ENCODE measurements at places on chromosomes 11 and 22.
A peak's percentile ranks its signal among the peaks of the same experiment; 100 is the strongest.

DNA sequence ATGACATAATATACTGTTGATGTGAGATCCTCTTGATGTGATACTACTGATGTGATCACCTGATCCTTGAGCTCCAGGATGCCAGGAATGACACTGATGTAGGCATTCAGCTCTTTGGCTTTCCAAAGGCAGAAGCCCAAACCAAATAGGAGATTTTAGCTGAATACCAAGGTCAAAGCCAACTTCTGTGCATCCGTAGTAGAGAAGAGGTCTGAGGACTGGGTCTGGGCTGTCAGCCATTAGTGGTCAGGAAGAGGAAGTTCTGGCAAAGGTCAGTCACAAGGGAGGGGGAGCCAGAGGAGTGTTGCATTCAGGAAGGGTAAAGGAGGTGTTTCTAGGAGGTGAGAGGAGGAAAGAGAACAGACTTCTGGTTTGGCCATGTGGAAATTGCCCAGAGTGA is 53.4 kb upstream of the PARVG start:
- DNase-seq = no peak

- DNase-seq = no peak
Measured at GRCh38 chr11:45275828-45276227, 10.3 kb downstream of the SYT13 start.

- DNase-seq = no peak
Measured at GRCh38 chr22:48068323-48068885, 1306.0 kb downstream of the TBC1D22A start.

DNA sequence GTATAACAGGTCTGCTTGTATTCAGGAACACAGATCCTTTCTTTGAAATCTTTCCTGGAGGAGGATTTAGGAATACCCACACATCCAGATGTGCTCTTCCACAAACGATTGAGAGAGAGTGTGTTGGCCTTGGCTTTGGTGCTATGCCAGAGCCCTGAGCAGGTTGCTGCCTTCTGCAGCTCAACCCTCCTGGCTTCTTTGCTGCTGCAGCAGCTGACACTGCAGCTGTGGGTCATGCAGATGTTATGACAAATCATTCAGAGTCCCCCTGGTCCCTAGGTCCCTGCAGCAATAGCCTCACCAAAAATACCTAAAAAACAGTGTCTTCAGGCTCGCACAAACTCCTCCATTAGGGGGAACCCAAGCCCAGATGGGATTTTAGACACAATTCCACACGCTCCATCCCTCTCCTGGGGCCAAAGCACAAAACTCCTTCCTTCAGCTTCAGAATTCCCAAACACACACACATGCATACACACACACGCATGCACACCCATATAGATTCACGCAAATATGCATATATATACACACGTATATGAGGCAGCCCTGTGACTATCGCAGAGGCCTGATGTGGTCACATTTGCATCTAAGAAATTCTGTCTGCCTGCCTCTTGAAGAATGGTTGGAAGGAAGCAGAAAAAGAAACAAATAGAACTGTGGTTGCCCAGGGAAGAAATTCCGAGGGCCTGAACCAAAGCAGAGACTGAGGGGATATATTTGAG is 35.4 kb downstream of the SLN start:
- DNase-seq = no peak

GRCh38 chr11:57417056-57417455 is 9.9 kb downstream of the SLC43A3 start:
- no peak for DNase-seq

GRCh38 chr11:118908901-118909618 is 16.7 kb downstream of the BCL9L start:
- DNase-seq = no peak

DNA sequence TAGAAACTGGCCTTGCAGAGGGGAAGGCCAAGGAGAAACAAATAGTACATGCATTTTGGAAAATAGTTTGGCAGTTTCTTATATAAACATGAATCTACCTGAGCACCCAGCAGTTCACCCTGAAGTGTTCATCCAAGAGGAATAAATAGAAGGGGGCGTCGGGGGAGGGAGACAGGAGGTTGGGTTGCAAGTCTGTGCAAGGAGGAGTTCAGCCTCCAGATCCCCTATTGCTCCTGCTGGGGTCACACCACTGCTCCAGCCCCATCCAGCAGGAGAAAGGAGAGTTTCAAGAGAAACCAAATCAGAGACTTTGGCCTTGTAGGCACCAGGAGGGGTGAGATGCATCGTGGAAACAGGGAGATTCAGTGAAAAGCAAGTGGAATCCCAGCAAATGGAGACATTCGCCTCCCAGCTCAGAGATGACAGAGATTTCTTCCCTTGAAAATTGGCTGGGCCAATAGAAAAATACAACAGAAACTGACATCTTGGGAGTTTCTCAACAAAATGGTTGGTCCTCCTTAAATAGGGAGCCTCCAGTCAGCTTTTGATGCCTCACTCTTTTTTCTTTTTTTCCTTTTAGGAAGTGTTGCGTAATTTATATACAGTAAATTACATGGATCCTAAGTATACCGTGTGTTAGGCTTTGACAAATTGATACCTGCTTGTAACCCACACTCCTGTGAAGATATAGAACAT is 34.1 kb downstream of the OTOG start:
- no peak for DNase-seq

DNA sequence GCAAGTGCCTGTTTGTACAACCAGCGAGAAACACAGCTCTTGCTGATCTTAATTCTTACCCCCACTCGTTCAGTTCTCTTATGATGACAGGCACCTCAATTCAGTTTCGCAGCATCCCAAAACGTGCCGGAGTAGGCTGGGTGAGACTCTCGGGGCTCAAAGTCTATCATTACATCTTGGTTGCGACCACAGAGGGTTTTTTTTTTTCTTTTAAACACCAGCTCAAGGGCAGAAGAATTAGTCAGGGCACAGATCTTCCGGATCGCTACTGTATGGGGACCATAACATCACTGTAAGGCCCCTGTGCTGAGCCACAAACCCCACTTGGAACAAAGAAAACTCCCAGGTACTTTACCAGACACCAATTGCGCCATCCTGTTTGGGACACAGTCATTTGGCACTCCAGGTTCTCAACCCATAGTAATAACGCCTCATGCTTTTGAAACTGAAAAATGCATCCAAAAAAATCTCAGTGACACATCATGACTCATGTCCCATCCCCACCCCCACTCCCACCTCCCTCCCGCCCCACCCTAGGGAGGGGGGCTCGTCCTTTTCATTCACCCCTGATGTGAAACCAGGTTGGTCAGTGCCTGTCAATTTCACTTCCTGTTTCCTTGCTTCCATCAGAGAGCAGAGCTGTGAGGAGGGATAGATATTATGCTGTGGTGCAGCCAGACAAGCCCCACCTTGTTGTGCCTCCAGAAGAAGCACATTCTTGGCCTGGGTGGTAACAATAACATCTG is 41.0 kb upstream of the CD5 start:
- peak; percentile 80 for DNase-seq

GRCh38 chr11:102317768-102318103 is 452 bp downstream of the BIRC3 start:
- no peak for DNase-seq

- no peak for DNase-seq
Measured at GRCh38 chr22:38935023-38935422, 22.4 kb upstream of the APOBEC3A start.

- DNase-seq = no peak
Measured at GRCh38 chr11:77199137-77199745, 71.2 kb downstream of the MYO7A start.

- peak; percentile 10 for DNase-seq
Measured at GRCh38 chr22:40668611-40669411, 10.5 kb upstream of the MCHR1 start.

- no peak for DNase-seq
Measured at GRCh38 chr11:127454856-127455255, 454.3 kb upstream of the KIRREL3 start.

DNA sequence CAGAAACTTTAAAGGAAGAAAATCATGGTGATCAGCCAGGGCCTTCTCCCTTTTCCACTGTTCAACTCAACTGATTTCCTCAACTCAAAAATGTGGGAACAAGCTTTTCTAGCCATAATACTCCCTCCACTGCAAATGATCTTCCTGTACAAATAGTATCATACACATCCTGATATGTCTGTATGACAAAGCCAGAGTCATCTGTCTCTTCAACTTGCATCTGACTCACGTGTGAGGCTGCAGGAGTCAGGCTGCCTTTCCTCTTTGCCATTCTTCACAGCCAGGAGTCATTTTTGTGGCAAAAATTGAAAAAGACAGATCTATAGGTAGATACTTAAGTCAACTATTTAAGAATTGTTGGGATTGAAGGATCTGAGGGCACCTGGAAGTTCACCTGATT is 13.3 kb downstream of the PATZ1 start:
- no peak for DNase-seq

GRCh38 chr22:46849951-46850350 is 87.5 kb downstream of the TBC1D22A start:
- DNase-seq = no peak

GRCh38 chr11:19792510-19792909 is 79.9 kb downstream of the NAV2 start:
- no peak for DNase-seq

GRCh38 chr22:36385491-36386350 is 2.0 kb downstream of the MYH9 start:
- DNase-seq = no peak

DNA sequence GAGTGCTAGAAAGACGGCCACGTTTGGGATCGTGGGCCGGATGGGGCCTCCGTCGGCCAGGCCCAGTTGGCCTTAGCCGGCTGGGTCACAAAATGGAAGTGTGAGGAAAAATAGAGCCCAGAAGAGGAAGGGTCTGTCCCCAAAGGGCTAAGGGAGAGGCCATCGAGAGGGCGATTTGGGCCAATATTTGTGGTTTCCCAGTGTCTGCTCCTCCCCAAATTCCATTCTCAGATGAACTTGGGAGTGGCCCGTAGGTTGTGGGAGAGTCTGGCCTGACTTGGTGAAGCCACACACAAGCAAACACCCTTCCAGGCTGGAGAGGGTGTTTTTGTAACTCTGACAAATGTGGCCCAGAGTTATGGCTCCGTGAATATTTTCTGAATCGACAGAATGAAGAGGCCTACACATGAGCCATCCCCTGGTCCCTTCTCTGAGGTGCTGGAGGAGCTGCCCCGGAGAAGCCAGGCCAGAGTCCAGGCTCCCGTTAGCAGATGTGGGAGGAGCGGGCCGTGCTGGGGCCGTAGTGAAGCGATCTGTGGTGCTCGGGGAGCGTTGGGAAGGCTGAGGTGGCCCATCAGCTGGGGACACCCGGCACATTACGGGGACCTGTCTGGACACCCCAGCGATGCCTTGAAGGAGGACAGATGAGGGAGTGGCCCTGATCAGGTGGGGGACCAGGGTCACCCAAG is 73.5 kb upstream of the PPARA start:
- DNase-seq = no peak

GRCh38 chr11:59859673-59860072 is 6.6 kb downstream of the TCN1 start:
- DNase-seq = no peak

DNA sequence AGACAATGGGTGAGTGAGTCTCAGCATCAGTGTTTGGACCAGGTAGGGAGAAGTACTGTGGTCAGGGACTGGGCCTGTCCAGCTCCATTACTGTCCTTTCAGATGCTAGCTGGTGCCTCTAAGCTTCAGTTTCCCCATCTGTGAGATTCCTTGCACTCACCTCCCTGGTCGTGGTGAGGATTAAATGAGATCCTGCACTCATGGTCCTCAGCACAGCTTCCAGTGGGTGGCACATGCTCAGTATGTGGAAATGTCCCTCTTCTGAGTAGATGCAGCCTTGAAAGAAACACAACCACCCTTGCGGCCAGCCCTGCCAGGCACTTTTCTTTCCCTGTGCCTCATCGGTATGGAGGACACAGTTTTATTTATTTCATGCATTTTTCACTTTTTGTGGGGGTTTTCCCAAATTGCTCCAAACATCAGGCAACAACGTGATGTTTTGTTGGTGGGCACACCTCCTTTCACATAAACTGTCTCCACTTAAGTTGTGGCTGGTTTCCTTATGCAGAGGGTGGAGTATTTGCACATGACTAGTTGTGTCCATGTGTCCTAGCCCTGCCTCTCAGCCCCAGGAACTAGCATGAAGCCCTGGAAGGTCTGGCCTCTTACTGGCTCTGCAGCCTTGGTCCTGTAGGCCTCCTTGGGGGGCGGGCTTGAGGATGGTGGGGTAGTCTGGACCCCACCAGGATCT is 1.1 kb downstream of the LZTR1 start:
- DNase-seq = no peak

DNA sequence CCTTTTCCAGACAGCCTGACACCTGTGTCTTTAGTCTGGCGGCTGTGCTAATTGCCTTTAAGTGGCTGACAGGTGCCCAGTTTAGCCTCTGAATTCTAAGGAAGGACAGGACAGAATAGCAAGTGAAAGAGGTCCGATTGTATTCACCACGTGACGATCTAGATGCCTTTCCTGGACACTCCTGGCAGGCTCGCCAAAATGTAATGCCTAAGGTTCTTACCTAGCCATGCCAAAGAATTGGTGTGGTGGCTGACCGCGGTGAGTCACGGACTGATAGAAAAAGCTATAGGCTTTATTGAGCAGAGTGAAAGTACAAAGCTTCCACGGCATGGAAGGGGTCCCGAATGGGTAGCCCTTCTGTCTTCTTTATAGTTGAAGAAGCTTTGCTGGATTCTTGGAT is 26.7 kb downstream of the ANKRD42 start:
- no peak for DNase-seq

GRCh38 chr11:128956401-128957201 is 13.9 kb upstream of the TP53AIP1 start:
- no peak for DNase-seq

DNA sequence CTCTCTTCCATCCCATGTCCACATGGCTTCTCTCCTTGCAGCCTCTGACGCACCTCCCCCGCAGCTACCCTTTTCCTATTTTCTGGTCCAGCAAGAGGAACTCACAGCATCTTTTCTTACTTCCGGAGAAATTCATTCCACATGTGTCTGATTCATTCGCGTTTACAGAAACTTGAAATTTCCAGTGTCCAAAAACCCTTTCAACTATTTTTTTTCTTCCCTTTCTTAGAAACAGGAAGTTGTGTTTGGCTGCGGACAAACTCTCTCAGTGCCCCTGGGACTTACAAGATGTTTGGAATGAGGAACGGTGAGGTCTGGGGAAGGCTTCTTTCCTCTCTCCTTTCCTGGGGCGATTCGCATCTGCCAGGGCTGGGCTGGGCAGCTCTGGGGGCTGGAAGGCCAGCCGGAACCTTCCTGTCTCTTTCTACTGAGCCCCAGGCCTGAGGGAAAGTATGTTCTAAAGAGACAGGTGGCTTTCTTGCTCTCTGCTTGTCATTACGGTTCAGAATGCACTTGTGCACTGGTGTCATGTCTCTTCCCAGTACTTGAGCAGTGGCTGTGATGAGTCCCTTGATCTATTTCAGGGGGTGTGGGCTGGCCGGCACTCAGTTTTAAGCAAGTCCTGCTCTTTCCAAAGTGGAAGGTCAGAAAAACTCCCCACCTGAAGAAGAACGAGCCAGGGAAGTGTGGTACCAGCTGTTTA is 27.5 kb downstream of the ADAMTS8 start:
- DNase-seq = no peak
